ENCODE measurements at places on chromosomes 11 and 22.
A peak's percentile ranks its signal among the peaks of the same experiment; 100 is the strongest.

DNA sequence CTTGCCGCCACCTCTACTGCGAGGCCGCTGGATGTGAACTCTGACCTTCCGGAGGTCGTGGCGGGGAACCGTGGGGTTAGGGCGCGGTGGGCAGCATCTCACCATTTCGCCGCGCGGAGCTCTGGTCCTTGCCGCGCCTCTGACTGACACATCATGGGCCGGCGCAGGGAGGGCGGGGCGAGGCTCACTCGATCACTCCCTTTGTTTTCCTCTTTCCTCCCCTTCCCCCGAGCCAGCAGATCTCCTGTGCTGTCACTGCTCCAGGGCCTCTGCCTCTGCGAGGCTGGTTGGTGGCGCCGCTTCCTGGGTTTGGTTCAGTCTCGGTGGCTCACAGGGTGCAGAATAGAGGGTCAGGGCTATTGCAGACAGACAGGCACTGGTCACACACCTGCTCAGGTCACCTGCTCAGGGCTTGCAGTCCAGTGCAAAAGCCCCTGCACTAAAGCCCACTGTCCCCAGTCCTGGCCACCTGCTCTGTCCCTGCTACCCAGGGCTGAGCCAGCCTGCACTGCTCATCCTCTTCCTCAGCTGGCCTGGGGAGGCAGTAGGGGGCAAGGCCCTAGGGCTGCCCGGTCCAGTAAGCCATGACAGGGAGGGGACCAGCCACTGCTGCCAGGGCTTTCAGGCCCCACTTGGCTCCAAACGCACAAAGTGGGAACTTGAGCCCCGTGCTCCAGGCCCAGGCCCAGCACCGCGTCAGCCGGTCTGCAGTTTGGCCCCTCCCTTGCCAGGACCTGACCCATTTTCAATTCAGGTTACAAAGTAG is 36.2 kb downstream of the PISD start:
- DNase-seq: no peak

DNA sequence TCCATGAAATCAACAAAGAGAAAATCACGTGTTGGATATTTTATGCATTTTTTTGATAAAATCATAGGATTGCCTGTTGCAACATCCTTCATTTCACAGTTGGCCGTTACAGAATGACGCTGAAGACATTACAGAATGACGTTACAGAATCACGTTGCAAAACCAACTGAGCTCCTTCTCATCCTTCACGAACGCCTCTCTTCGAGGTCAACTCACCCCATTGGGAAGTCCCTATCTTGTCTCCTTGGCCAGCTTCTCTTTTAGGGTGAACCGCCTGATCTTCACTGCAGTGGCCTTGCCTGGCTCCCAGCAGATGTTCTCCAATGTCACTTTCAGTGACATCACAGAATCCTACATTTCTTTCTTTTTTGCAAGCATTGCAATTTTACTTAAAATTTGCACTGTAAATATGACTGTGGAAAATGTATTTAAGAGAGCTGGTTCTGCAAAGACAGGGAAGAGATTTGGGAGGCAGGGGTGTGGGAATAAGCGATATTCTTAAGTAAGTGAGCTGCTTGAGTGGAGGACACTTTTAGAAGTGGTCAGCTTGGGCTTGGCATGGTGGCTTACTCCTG is 5.1 kb downstream of the KRTAP5-7 start:
- DNase-seq: peak; percentile 12

DNA sequence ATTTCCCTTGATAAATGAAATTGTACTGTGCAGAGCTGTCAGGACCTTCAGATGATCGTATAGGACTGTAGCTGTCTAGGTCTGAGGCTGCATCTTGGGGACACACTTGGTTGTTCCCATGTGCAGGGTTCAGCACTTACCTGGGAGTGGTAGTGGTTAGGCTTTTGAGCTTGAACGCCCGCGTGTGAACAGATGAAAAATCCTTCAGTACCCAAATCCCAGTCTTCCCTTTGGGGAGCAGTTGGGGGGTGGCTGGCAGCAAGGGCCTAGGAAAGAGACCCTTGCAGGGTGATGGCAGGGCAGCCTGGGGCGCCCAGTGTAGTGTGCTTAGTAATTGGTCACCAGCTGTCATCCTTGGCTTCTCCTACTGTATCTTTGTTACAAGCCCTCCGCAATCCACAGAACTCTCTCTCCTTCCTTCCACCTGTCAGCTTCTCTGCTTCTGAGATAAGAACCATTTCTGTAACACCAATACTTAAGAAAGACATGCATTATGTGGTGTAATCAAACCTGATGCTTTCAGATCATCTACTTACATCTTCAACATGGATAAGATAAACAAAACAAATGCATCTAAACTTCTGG is 64.6 kb downstream of the MORC2 start:
- no peak for DNase-seq

GRCh38 chr22:44839061-44839460 is 86.7 kb downstream of the ARHGAP8 start:
- DNase-seq: no peak

GRCh38 chr11:43688394-43688793 is 7.9 kb downstream of the HSD17B12 start:
- no peak for DNase-seq

DNA sequence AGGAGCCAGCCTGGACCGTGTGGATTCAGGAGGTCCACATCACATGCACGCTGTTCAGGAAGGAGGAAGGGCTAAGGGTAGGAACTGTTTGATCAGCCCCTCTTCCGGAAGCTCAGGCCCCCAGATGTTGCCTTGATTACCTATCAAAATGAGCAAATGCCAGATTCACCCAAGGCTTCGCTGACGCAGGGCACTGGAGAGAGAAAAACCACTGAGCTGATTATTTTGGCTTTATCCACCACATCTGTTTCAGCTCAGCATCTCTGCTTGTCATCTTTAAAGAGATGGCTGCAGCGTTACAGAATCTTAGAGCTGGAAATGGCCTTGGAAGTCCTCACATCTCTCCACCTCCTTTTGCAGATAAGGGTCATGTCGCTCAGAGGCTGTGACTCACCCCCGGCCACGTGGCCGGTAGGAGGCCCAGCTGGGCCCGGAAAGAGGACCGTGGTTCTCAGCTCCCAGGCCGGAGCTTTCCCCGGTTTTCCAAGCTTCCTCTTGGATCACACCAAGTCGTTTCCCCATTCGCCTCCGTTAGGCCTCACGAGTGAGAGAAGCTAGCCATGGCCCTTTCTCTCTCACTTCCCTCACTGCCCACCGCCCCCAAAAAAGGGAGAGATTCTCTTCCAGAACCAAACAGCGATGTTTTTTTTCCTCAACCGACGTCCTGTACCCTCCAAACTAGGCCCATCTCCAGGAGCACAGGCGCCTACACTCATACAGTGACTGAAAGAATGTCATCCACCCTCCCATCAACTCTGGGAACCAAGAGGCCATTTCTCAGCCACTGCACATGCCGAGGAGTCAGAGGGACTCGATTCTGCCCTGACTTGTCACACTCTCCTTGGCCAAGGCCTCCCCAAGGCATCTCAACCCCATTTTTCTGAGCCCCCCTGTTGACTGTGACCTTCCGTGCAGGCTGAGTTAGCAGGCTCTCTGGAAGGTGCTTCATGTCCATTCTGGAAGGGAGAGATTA is 37.6 kb downstream of the LIF start:
- no peak for DNase-seq

DNA sequence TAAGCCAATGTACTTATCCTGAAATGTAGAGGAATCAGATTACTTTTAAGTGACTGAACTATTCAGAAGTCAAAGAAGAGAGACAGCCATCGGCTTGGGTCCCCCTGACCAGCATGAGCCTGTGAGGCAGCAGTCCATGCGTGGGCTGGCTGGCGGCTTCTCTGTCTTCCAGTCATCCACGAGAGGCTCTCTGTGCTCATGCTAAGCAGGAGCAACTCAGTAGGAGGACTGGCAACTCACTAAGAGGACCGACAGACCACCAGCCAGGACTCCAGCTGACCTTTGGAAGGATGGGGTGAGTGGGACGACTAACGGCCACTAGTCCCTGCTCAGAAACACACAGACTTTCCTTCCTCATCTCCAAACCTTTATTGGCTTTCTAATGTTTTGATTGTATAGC is 43.6 kb downstream of the ARFGAP3 start:
- no peak for DNase-seq

- no peak for DNase-seq
Measured at GRCh38 chr11:133903875-133904817, 52.6 kb downstream of the IGSF9B start.

DNA sequence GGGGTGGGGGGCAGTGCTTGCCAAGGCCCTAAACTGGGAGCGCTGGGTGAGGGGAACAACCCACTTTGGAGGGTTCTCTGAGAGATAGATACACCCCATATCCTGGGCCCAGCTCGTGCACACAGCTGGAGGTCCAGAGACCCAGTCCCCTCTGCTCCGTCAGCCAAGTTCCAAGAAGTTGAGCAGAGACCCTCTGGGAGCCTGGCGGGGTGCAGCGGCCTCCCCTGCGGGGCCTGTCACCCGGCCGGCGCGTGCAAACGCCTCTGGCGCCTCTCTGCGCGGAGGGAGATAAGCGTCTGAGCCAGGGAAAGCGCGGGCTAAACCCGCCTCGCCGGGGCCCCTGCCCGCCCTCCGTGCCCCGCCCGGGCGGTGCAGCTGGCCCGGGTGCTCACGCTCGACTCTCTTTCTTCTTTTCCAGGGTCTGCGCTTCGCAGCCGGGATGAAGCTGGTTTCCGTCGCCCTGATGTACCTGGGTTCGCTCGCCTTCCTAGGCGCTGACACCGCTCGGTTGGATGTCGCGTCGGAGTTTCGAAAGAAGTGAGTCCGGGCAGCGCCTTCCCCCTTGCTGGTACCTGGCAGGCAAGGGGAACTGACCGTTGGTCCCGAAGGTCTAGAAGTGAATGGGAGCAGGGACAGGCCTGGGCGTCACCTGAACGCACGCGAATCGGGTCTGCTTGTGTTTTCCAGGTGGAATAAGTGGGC is 540 bp downstream of the ADM start:
- DNase-seq: peak; percentile 79

- no peak for DNase-seq
Measured at GRCh38 chr11:123452794-123453193, 22.7 kb downstream of the GRAMD1B start.

- DNase-seq: peak; percentile 38
Measured at GRCh38 chr11:73145986-73146575, 4.0 kb upstream of the FCHSD2 start.

GRCh38 chr22:32123657-32124056 is 35.4 kb downstream of the C22orf42 start:
- DNase-seq: no peak

GRCh38 chr22:40198733-40199132 is 21.0 kb downstream of the TNRC6B start:
- no peak for DNase-seq

DNA sequence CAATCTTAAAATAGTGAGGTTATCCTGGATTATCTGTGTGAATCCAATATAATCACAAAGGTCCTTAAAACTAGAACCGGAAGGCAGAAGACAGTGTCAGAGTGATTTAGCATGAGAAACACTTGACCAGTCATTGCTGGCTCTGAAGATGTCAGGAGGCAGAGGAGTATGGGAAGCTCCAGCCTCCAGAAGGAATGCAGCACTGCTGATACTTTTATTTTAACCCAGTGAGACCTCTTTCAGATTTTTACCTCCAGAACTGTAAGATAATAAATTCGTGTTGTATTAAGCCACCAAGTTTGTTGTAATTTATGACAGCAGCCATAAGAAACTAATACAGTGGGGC is 134.4 kb upstream of the ZC3H12C start:
- no peak for DNase-seq

DNA sequence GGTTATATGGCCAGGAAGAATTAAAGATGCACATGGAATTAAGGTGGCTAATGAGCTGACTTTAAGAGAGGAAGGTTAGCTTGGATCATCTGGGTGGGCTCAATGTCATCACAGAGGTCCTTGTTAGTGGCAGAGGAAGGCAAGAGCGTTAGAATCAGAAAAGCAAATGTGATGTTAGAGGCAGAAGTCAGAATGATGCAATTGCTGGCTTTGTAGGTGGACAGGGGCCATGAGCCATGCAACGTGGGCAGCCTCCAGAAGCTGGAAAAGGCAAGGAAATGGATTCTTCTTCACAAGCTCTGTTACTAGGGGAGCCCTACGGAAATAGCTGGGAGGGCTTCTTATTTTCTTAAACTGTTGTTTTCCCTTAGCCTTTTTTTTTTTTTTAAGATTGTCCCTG is 2.3 kb upstream of the CBLIF start:
- DNase-seq: no peak

DNA sequence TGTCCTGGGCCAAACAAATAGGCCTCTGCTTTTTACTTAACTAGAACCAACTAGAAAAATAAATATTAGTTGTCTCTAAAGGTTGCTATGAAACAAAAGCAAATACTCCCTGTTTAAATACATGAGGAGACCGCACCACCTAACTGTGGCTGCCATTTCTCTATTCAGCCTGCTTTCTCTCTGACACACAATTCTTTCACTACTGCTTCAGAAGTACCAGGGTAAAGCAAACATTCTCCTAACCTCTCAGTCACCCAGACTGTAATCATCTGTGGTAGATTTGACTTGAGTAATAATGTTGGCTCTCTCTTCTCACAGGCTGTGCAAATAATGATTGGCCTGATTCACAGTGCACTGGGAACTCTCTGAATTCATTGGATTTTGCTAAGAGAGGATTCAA is 41.0 kb upstream of the MS4A8 start:
- no peak for DNase-seq

DNA sequence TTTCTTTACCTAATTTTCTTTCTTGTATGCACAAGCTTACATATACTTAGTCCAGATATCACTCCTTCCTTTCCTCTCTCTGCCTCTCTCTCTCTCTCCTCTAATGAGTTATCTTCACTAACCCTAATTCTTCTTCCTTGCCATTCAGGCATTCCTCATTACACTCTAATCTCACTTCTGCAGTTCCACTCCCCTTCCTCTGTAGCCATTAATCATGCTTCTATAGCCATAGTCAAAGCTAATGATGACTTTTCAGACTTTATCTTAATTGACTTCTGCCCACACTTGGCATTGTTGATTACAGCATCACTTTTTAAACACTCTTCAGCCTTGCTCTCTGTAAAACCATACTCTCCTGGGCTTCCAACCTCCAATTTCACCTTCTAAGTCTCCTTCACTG is 35.3 kb upstream of the SC5D start:
- no peak for DNase-seq

DNA sequence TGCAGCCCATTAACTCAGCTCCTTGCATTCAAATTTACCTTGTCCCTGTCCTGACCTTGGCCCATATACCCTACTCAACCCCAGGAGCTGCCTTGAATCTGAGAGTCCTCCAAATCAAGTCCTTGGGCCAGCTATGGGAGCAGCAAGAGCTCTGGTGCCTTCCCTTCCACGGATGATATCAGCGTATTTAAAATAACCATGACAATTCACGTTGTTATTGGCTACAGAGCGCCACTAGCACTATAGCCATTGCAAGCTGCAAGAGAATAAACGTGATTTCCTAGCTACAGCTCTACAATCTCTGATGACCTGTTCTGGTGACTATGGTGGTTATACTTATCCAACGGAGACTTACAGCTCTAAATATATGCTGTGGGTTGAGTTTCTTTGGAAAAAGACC is 357.8 kb downstream of the LARGE1 start:
- DNase-seq: no peak

GRCh38 chr22:29305836-29306174 is 645 bp upstream of the GAS2L1 start:
- DNase-seq: no peak
